ENCODE measurements at places on chromosomes 3 and 15.

- DNase-seq = no peak
These were observed 58.8 kb downstream of the TRAK1 start for GRCh38 chr3:42149975-42150374.

DNA sequence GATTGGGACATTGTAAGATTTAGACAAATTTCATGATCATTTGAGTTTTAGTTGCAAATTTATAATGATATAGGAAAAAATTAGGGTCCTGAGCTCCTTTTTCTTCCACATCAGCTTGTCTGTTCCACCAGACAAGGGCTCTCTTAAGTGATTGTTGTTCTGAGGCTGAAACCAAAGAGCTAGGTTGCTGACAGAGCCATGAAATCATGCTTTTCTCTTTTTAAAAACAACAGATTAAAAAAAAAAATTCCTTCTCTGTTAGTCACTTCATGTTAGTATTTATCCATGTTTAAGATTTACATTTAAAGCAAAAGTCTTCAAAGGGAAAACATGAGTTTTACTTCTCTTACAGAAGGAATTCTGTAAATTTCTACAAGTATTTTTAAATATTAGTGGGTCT lies 56.8 kb downstream of the ATP2C1 start:
- DNase-seq = no peak

GRCh38 chr3:45965653-45966052 lies 22.4 kb downstream of the CXCR6 start:
- DNase-seq = no peak

DNA sequence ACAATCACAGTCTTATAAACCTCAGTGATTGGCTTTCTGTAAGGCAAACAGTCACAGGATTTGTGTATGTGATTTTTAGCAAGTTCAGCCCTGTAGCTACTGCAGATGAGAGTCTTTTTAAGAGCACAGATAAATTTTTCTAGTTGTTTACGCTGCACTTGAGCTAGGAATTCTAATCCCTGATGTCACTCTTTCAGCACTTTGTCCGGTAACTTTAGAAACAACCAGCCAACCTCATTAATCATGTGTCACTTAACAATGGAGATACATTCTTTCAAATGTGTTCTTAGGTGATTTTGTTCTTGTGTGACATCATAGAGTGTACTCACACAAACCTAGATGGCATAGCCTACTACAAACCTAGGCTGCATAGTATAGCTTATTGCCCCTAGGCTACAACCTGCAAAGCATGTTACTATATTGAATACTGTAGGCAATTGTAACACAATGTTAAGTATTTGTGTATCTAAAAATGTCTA lies 36.8 kb upstream of the GOLGA6L2 start:
- no peak for DNase-seq

DNA sequence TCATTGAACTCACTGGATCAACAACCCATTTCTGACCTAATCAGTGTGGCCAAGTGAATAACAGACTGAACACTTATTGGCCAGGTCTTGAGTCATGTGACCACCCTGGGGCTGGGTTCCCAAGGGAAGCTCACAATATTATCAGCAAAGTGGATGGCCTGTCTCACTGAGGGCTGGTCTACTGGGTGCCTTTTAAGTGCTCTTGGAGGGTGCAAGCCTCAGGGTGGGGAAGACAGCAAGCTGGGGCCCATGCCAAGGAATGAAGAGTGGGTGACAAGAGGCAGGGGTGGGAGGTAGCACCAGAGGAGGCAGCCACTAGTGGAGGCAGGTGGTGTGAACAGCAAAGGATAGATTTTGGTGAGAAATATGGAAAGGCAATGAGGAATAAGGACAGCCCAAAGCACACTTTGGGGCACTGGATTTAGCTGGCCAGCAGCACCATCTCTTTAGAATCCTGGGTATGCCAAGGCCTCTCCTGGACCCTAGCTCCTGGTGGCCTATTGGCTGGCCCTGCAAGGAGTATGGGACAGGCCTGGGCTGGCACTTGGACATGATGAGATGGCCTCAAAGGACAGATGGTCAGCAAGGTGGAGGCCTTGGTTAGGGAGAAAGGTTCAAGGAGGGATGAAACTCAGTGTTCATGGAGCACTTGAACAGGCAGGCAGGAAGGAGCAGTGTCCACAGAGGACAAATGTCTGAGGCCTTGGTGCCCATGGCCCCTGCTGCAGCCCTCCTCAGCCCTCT lies 34.2 kb downstream of the HMCES start:
- no peak for DNase-seq

DNA sequence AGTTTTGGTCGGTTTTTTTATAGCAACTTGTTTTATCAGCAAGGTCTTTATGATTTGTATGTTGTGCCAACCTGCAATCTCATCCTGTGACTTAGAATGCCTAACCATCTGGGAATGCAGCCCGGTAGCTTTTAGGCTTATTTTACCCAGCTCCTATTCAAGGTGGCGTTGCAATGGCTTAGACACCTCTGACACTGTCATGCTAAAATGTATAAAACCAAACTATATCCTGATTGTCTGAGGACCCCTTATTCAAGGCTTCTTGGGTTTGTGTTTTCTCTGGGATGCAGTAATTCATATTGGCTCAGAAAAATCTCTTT lies 209.0 kb upstream of the ALCAM start:
- DNase-seq = no peak

- no peak for DNase-seq
These were observed 725.9 kb upstream of the NR2F2 start for GRCh38 chr15:95604634-95605036.

GRCh38 chr3:134976948-134977347 lies 181.9 kb downstream of the EPHB1 start:
- DNase-seq = no peak

DNA sequence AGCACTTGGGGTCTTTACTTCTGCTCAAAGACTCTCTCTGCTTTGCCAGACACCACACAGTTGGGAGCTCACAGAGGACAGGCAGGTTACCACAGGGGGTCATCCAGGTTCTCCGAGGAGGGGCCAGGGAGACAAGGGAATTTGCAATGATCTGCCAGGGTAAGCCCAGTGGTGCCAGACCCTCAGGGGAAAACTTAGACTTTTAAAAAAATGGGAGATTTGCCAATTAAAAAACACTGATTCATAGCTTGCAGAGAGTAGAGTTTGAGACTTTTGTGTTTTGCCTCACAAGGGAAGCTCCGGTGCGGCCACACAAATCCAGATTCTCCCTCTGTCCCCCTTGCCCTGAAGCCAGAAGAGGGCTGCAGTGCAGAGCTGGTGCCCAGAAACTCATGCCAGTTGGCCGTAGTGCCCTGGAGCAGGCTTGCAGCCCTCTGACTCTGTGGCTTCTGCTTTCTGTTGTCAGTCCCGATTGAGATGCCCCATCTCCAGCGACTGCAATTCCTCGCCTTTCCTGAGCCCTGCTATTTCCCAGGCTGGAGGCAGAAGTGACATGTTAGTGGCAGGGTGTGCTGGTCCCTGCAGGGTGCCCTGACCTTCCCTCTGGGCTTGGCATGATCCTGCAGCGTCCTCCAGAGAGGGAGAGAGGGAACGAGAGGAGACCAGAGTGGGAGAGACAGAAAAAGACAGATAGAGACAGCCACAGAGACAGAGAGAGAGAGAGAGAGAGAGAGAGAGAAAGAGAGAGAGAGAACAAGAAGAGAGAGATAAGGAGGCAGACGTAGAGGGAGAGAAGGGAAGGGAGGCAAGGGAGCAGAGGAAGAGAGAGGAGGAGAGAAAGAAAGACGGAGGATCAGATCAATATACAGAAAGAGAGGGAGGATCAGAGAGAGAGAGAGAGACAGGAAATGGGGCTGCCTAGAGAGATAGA lies 46.0 kb downstream of the RHCG start:
- DNase-seq = no peak

DNA sequence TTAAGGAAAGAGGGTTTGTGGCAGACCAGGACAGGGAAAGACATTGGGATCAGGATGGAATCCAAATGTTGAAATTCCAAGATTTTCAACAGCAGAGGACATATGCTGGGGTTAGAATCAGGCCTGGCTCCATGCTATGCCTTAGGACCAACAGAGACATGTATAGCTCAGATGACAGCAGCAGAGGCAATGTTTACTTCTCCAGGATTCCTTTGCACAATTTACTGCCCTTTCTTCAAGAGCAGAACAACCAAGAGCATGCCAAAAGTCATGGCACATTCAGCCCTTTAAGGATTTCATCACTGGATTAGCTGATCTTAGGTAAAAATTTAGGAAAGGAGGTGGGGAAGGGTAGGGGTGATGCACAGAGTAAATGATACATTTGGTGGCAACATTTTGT lies 69.6 kb upstream of the GSK3B start:
- no peak for DNase-seq

DNA sequence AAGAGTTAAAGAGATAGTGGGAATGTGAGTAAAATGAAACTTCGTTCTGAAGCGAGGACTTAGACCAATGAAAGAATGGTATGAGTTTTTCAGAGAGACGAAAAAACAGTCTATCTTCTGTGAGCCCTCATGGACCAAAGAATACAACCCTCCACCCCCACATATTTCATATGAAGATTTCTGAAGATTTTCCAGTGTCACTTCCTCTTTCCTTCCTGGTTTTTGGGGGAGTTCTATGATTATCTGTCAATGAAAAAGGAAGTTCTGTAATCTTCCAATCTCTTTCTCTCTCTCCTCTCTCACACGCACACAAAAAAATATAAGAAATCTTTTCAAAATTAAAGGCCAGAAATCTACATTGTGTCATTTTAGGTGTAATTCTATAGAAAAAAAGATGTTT lies 27.7 kb downstream of the CMSS1 start:
- no peak for DNase-seq

DNA sequence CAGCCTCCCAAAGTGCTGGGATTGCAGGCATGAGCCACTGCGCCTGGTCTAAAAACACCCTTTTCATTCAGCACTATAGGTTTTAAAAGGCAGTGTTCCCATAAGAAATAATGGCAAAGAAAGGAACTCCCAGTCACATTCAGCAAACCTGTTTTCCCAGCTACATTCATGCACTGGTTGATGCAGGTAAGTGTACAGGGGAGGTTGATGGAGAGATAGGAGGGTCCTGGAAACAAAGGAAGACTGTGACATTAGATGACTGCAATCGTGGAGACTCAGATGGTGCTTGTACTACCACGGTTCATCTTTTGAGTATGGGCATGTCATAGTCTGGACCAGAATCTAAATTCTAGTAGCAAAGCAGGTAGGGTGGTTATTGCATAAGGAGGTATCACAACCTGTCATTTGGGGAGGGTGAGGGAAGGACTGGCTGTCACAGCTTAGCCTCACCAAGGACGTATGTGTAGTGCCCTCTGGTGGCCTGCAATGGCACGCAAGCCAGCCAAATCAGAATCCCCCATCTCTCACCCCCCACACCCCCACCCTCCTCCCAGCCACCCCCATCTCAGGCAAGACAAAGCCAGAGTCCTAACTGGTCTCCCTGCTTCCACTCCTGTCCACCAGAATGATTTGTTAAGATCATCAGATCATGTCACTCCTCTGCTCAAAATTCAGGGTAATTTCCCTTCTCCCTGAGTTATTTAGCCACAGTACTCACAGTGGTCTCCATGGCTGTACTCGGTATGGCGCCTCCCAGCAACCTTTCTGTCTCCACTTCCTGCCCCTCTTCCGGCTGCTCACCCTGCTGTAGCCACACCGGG lies 28.8 kb upstream of the UBL7 start:
- no peak for DNase-seq

- no peak for DNase-seq
These were observed 47.0 kb downstream of the OXNAD1 start for GRCh38 chr3:16311960-16312451.

Measured in NCI-H1436 treated with DMSO at 0.1 percent for 48 hours (cell line).